ENCODE measurements at places on chromosomes 2 and 18.

GRCh38 chr2:122966461-122966860 lies 1058.6 kb upstream of the CNTNAP5 start:
- no peak for DNase-seq

DNA sequence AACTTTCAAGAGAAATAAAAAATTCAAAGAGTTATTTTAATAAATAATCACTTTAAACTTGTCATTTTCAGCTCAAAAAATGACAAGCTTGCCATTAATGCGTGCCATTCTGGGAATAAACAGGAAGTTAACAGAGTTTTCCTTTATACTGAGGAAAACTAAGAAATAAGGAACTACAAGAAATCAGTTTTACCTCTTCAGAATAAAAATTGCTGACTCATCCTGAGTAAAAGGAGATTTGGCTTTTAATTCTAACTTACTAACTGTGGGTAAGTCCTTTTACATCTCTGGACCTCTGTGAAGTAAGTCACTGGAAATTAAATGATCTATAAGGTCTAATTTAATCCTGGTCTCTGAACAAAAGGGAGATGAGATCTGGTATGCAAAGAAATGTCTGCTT lies 16.1 kb downstream of the CEBPZ start:
- no peak for DNase-seq

DNA sequence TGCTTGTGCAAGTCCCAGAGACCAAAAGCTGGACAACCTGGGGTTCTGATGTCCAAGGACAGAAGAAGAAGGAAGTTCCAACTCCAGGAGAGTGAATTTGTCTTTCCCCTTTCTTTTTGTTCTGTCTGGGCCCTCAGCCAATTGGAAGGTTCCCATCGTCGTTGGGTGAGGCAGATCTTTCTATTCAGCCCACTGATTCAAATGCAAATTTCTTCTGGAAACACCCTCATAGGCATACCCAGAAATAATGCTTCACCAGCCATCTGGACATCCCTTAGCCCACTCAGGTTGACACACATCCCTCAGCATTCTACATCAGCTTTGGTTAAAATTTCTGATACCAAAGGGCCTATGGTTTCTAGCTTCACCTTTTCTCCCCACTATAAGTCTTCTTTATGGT lies 156.5 kb downstream of the SP3 start:
- DNase-seq: no peak

DNA sequence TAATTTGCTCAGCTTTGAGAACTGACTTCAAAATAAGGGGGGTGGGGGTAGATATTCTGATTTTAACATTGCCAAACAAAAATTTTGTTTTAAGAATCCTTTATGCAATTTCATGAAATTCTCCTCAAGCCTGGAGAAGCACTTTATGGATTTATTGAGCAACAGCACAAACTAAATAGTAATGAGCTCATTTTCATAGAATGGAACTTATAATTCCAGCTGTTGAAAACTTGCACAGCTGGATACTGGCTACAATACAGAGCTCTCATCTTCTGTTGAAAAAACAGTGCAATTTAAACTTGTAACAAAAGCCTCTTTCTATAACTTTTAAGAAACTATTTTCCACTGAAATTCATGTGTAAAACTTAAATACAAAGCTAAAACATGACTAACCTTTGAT lies 137.6 kb upstream of the FN1 start:
- no peak for DNase-seq

DNA sequence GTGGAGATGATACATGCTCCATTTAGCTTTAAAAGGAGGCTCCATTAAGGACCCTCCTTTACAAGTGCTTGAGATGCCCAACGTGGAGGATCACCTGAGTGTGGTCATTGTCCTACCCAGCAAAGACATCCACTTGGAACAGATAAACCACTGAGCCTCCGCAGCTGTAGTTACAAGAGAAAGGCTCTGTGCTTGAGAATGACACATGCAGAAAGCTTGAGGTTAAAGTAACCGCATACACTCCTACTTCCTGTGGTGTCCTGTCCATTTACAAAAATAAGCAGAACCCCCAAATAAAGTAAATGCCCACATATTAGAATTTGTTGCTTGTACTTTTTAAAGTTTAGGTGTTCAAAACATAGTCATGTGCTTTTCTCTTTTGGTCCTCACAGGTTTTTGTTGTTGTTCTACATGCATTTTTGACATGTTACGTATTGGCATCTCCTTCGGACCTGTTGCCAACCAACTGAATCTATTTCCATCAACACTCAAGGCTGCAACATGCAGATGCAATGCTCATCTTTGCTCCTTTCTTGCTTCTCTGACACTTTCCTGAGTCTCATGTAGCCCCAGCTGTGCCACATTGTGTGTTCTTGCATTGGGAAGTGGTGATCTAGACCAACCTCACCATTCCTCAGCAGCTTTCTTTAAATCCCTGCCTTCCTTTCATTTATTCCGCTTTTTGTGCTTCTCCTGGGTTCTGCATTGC lies 56.0 kb downstream of the SERPINB7 start:
- DNase-seq: peak; percentile 80

DNA sequence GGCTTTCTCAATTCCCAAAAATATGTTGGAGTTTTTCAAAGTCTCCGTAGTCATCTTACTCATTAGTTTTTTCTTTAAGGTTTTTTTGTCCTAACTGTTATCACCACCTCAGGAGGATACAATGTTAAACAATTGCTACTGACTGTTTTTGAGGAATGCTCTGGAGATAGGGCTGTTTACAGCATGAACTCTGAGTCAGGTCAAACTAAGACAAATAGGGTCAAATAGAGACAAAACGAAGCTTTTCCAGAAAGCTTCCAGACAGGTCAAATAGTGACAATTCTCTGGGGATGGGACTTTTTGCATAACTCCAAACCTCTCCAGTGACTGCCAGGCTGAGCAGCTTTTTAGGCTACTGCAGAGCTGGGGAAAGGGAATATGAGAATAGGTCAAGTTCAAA lies 15.2 kb upstream of the DIPK1C start:
- DNase-seq: no peak

DNA sequence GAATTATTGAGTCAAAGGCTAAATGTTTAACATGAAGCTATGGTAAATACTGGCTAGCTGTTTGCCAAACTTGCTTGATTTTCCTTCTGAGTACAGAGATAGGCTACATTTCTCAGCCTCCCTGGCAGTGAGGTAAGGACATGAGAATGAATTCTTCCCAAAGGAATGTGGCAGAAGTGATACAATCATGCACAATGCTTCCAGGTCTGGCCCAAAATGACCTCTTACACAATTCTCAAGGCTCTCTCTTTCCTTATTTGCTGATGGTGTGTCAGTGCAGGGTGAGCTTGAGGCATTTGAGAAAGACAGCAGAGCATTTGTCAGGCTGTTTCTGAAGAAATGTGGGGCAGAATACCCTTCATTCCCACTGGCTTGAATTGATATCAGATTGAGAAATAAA lies 95.6 kb upstream of the NABP1 start:
- peak; percentile 95 for DNase-seq

GRCh38 chr18:56412951-56413350 lies 225.4 kb downstream of the TXNL1 start:
- DNase-seq: no peak

DNA sequence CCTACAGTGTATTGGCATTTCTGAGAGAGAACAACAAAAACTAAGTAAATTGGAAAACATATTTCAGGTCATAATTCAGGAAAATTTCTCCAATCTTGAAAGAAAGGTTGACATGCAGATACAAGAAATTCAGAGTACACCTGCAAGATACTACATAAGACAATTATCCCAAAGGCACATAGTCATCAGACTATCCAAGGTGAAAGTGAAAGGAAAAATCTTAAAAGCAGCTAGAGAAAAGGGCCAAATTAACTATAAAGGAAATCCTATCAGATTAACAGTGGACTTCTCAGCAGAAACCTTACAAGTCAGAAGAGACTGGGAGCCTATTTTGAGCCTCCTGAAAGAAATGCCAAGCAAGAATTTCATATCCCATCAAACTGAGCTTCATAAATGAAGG lies 449.0 kb upstream of the MMADHC start:
- no peak for DNase-seq

DNA sequence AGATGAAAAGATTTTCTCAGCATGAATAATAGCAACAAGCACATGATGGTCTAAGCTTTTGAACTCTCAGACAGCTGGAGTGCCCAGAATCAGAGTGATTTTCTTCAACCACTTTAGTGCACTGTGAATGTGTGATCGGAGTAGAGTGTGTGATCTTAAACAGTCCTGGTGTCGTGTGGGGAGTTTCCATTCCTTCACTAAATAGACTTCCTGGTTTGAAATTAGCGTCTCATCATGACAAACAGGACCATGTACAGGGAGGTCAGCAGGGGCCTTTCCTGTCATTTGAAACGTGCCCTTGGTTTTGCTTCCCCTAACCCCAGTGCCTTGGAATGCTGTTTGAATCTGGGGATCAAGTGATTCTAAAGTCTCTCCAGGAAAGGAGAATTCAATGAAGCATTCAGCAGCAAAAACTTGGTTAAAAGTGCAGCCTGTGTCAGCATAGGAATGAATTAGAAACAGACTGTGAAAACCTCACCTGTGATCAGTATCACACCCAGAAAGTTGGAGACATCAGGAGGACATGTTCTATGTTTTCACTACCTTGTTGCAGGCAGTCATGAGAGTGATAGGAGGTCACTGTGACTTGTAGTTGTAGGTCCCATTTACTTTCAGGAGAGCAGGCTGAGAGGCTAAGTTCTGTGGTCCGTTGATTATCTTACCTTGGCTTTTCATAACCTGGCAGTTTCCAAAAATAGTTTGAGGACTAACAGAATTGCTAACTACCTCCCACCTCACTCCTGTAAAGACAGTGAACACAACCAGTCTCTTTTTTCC lies 400.3 kb downstream of the MTX2 start:
- no peak for DNase-seq

GRCh38 chr2:39712953-39713352 lies 47.2 kb downstream of the TMEM178A start:
- DNase-seq: no peak

DNA sequence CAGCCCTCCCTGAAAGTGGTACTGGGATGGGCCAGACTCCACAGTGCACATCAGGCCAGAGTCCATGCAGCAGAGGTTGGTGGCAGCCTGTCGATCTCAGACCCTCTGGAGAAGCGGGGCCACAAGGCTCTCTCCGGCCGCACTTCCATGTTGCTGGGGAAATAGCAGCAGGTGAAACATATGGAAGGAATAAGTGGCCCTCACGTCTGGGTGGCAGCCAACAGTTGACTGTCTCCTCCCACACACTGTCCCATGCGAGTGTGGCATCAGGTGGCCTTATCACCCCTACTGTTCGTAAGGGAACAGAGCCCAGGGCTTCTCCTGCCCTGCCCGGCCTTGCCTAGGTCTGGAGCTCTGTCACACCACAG lies 58.1 kb upstream of the FOSL2 start:
- no peak for DNase-seq

Measured in fibroblast of skin of right biceps (primary cell).